ENCODE measurements at places on chromosomes 1 and 21.

DNA sequence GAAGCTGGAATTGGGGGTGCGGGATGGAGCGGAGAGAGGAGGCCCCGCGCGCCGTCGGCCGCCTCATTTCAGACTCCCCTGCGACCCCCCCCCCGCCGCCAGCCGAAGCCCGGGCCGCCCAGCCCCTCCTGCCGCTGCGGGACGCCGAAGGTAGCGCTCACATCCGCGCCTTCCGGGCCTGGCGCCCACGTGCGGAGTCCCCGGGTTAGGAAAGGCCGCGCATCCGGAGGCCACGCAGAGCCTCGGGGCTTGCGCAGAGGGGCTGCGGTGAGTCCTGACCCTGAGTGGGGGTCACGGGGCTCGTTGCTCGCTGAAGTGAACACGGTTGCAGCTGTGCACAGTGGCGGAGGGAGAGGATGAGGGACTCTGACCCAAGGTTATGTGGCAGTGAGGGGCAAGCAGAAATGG lies 552 bp upstream of the ZNF496 start:
- no peak for DNase-seq

GRCh38 chr1:11654939-11655808 lies 497 bp downstream of the FBXO44 start:
- DNase-seq = no peak

DNA sequence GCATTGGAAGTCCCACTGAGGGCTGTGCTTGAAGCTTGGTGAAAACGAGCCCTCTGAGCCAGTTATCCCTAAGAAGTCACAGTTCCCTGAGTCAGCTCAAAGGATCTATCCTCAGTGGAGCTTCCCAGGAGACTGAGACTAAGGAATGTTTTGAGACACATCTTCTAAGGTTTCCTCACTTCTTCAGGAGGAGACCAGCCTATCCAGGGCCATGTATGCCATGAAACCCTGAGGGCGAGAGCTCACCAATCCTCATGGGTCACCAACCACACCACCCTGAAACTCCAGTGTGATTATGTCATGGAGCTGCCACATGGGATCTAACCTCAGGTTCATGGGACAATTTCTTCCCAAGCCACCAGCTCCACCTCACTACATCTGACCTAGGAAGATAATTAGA lies 7.6 kb upstream of the TIE1 start:
- DNase-seq = no peak

DNA sequence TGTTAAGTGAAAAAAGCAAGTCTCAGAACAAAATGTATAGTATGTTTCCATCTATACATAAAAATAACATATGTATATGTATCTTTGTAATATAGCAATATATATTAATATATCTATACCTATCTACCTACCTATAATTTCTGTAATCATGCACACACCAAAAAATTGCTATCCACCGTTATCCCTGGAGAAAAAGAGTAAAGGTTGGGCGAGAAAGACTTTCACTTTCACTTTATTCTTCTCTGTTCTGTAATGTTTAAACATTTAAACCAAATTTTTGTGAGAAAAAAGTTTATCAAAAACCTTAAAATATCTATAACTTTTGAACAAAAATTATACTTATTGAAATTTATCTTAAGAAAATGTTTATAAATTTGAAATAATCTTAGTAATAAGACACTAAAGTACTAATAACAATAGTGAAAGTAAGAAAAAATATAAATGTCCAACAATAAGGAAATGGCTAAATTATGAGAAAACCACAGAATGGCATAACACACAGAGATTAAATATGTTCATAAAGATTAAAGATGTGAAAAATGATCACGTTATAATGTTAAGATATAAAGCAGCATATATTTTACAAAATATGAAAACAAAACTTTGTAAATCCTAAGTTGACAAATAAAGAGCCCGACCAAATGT lies 74.0 kb upstream of the LRRC53 start:
- DNase-seq = no peak

DNA sequence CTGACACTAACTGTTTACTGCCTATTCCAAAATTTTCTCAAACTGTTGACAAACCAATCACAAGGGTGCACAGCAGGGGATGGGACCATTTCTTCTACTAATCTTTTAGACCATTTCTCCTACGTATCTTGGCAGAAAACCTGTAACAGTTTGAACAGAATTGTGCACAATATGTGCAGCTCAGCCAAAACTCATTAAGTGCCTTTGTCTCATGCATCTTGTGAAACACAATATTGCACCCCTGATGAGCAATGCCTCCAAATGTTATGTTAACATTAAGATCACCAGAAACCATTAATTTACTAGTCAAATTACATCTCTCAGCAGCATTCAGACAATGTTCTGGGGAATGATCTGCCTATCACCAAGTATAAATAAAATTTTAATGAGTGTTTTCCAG lies 247.5 kb downstream of the NRIP1 start:
- no peak for DNase-seq

DNA sequence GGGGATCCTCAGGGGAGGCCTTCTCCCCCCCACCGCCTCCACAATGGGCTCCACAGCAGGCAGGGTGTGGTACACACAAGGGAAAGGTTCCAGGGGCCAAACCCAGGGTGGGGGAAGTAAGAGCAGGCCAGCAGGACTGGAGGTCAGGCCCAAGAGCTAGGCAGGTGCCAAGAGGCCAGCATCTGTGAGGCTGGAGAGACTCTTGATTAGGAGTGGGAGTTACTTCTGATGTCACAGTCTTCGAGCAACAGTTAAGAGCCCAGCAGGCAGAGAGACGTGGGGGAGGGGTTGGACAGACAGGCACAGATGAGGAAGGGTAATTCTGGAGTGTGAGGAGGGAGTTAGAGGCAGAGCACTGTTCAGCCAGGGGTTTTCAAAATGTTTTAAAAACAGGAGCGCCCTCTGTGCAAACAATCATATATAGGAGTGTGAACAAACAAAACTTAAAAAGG lies 55.8 kb downstream of the SLC9A1 start:
- no peak for DNase-seq

GRCh38 chr1:94863919-94864318 lies 43.8 kb downstream of the SLC44A3 start:
- DNase-seq = peak; percentile 78

- DNase-seq = no peak
Observed at GRCh38 chr1:230283678-230284077, 142.5 kb downstream of the PGBD5 start.

DNA sequence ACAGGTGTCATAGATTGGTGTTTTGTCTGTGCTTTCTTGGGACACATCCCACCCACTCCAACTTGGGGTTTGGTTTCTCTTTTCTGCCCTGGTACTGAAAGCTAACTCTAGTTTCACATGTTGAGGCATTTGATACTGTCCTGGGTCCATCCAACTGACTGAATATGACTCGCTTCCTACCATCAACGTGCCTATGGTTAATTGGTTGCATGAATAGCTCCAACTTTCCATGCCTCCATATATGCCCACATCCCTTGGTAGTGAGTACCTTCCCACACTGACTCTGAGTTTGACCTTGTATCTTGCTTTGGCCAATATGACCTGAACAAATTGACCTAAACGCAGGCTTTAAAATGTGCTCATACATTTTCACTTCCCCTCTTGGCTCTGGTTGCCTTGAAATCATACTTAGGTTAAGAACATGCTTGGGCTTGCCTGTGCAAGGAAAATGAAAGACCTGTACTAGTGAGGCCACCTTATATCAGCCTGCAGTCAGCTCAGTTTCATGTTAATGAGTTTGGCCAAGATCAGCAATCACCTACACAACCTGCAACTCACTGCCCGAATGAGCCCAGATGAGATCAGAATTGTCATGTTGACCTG lies 81.0 kb upstream of the KCNK2 start:
- DNase-seq = no peak

DNA sequence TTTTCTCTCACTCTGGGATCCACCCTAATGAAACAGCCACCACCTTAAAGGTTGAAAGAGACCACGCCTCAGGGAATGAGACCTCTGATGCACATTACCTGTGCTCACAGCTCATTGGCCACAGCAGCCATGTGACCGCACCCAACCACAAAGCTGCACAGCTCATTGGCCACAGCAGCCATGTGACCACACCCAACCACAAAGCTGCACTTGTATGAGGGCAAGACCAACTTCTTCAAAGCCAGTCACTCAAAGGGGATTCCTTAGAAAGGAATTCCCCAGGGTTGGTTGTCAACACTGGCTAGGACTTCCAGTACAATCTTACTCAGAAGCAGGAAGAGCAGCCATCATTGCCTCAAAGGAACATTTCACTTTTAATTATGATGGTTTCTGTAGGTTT lies 43.6 kb upstream of the PDE9A start:
- DNase-seq = no peak

DNA sequence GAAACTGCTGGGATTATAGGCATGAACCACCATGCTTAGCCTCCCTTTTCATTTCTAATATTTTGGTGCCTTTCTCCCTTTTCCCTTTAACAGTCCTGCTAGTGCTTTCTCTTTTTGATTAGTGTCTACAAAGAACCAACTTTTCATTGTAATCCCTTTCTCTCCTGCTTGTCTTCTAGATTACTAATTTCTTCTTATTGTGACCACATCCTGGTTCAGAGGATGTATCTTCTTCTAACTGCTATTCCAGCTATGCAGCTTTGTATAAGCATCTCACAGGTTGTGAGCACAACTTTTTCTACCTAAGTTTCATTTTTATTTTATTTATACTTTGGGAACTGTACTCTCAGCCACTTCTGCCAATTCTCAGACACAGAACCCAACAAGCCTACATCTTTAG lies 14.7 kb downstream of the ZNF648 start:
- DNase-seq = no peak

DNA sequence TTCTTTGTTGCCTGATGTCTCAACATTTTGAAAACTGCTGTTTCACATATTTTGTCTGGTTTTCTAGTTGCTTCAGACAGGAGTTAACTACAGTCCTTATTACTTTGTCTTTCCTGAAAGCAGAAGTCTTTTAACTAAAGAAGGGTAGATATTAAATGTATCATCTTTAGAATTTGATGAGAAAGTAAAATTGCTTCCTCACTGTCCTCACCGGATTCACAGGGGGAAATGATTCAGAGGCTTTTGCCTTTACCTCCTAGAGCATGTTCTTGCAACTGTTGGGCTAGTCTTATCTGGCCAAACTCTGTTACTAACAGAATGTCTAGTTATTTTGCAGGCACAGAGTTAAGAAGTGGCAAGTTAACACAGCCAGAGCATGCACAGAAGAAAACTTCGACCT lies 107.2 kb upstream of the VAV3 start:
- DNase-seq = no peak

DNA sequence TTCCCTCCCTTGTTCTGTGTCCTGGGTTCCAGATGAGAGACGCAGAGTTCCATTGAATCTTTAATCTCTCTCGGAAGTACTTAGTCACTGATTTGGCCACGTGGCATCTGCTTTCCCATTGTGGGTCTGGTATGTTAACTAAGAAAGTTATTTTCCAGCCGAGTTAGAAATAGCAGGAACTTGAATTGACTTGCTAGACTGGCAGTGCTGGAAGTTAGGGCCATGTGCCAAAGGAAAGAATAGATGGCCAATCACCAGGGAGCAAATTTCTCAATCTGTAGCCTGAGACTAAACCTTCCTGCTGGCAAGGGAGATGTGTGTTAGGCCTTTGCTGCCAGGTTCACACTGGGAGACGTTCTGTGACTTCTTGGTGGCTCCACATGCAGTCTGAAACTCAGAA lies 24.2 kb upstream of the SLFNL1 start:
- DNase-seq = no peak

DNA sequence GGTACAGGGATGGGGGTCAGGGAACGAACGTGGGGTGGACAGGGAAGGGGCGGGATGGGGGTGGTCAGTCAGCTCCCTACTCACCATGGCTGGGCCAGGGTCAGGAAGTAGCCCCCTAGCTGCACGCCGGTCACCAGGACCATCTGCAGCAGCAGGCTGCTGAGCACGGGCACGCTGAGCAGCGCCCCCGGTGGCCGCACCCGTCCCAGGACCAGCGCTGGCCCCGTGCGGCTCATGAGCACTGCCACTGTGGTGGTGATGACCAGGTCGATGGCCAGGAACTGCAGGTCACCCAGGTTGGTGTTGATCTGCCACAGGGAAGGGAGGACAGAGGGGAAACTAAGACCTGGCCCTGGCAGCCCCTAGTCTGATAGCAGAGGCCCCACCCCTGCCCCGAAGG lies 6.5 kb upstream of the MFAP2 start:
- no peak for DNase-seq

DNA sequence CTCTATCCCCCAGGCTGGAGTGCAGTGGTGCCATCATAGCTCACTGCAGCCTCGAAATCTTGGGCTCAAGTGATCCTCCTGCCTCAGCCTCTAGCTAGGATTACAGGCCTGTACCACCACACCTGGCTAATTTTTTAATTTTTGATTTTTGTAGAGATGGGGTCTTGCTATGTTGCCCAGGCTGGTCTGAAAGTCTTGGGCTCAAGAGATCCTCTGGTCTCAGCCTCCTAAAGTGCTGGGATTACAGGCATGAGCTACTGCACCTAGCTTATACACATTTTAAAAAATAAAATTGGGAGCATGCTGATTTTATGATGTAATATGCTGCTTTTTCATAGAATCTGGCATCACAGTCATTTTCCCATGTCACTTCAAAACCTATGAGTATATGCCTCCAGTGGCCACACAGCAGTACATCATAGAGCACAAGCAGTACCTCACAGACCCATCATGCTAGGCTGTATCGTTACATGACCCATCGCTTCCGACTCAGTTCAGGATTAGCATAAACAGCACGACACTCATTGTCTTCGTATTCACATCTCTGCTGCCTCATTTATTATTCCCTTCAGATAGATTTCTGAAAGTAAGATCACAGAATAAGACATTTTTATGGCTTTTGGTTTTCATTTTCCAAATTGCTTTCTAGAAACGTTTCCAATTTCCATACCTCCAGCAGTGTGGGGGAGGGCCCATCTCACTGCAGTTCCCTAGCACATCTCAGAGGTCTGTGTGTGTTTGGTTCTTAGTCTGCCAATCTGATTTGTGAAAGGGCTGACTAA lies 35.9 kb upstream of the CCSAP start:
- no peak for DNase-seq

DNA sequence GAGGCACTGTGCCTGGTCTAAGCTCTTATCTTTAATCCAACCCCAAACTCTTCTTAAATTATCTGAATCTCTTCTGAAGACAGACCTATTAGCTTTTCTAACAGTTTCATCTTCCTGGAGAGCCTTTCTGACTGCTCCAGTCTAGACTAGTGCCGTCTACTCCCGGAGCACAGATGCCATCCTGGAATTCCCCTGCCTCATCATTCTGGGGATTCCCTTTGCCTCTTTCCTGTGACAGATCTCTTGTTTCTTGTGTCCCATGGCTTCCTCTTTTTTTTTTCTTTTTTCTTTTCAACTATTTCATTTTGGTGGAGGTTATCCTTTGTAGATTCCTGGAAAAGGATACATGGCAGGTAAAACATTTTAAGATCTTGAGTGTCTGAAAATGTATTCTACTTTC lies 11.7 kb downstream of the SEMA4A start:
- DNase-seq = no peak

- no peak for DNase-seq
Observed at GRCh38 chr21:25409978-25410377, 197.3 kb downstream of the MRPL39 start.

- DNase-seq = no peak
Observed at GRCh38 chr1:56394298-56394697, 185.1 kb downstream of the PLPP3 start.
